ENCODE measurements at places on chromosomes 5 and 9. TPM values are rescaled to one million over a fixed set of nuclear protein-coding genes. Genes with fewer than 3 reads are reported as not detected.

The PRRX2 gene
- 1.7 TPM for polyA plus RNA-seq

The CDH9 gene
- not detected for polyA plus RNA-seq

The TBC1D13 gene
- polyA plus RNA-seq, result 49.4 TPM

The TAF9 gene
- 39.5 TPM for polyA plus RNA-seq

The GZMA gene
- 1.3 TPM for polyA plus RNA-seq

The QRFP gene
- polyA plus RNA-seq, result 0.34 TPM

The VCAN gene
- polyA plus RNA-seq, result 258 TPM

The SLCO6A1 gene
- 0.79 TPM for polyA plus RNA-seq

The PALM2AKAP2 gene
- 31.6 TPM for polyA plus RNA-seq

The CSNK1G3 gene
- polyA plus RNA-seq, result 28.5 TPM

The SEC61B gene
- polyA plus RNA-seq, result 71.5 TPM

The CLK4 gene
- 25.8 TPM for polyA plus RNA-seq

The GLRA1 gene
- polyA plus RNA-seq, result not detected

The NTNG2 gene
- polyA plus RNA-seq, result 0.35 TPM

The MCC gene
- polyA plus RNA-seq, result 12.7 TPM

The KCNN2 gene
- polyA plus RNA-seq, result 5.7 TPM

The DAP gene
- polyA plus RNA-seq, result 42.7 TPM

The RGS7BP gene
- 5.2 TPM for polyA plus RNA-seq

The PHYKPL gene
- polyA plus RNA-seq, result 50.0 TPM

Measured in muscle of back (tissue), 13 donors.